ENCODE measurements at places on chromosomes 1 and 21.

DNA sequence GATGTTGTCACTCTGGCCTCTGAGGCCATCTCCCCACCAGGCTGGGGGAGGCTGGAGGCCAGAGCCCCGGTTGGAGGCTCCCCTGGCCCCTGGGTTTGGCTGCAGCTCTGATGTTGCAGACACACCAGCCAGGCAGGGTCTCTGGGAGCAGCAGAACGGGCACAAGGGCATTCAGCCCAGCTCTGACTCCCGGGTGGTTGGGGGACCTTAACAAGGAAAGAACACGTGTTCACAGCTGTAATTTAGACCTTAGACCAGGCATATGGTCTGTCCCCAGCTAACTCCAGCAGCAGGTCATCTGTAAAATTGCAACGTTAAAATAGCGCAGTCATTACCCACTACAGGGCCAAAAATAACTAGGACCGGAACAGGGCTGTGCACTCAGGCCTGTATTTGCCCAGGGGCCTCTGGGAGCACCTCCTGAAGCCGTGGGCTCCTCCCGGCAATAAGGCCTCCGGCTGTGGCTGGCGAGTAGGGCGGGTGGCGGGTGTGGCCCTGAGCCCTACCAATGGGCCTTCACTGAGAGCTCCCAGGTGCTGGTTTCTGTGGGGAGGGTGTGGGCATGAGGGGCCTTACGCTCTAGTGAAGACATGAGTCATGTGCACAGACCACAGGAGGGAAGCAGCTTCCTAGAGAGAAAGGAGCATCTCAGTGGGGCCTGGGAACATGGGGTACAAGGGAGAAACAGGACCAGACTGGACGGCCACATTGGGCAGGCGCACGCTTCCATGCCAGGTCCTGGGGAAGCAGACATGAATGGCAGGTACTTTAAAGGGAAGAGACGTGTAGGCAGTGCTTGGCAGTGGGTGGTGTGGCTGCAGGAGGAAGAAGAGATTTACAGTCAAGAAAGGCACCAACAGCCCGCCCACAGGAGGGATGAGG, 6.1 kb downstream of the LDLRAP1 start:
- DNase-seq = peak; percentile 89

GRCh38 chr21:21897275-21897883, 899.2 kb downstream of the NCAM2 start:
- DNase-seq = no peak

GRCh38 chr1:19390166-19390850, 78.2 kb downstream of the SLC66A1 start:
- DNase-seq = no peak

- no peak for DNase-seq
Measured at GRCh38 chr1:18057623-18058022, 50.0 kb upstream of the IGSF21 start.

- peak; percentile 53 for DNase-seq
Measured at GRCh38 chr1:52904927-52905698, 16.4 kb downstream of the ECHDC2 start.

DNA sequence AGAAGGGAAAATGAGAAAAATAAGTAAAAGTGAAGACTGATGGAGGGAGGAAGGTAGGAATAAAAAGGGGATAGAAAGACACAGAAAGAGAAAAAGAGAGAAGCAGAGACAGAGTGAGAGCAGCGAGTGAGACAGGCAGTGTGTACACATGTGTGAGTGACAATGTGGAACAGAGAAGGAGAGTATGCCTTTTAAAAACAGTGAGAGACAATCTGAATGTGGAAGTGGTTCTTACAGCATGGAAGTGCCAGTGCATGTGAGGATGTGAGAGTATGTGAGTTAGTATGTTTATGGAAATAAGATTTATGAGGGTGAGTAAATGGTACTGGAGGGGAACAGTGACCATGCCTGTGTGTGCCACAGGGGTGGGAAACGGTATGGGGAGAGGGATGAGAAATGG, 1.2 kb downstream of the NEGR1 start:
- DNase-seq = no peak
